ENCODE measurements at places on chromosomes 3 and 15.

DNA sequence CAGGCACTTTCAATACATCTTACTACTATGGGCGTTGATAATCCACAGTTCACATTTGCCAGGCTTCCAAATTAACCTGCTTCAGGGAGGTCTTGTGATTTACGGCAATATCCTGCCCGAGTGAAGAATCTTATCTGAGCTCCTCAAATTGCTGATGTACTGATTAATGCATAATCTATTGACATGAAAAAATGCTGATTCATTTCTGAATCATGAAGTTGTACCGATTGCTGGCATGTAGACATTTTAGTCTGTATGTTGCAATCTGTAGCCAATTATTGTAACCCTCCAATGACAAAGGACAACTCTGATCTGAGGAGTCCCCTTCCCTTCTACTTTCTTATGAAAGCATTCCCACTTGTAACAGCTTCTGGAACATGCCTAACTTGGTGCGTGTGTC is 97.2 kb downstream of the SEC22A start:
- no peak for DNase-seq
- no peak overlapping the region for H3K4me3 ChIP-seq
- no peaks in the 10 kb centered on the region for H3K27me3 ChIP-seq
- H3K36me3 ChIP-seq = no peaks in the 10 kb centered on the region
- H3K27ac ChIP-seq = no peak overlapping the region

DNA sequence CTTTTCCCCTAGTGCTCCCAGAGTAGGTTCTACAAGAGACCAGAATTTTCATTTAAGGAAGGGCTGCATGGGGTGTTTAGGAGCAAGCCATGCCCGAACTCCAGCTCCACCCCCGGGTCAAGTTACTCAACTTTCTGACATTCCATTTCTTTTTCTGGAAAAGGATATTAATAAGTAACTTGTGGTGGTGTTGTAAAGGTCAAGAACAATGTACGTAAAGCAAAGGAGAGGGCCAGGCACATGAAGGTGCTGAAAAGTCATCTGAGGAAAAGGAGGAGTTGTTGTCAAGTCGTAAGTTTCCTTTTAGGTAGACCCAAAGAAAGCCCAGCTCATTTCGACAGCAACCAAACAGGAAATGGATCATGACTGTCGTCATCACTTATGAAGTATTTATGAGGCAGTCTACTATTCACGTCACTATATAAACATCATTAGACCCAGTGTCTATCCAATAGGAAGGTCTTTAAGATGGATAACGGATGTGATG is 319.6 kb upstream of the IL12A start:
- no peaks in the 10 kb centered on the region for H3K27me3 ChIP-seq
- peaks cover under 1% of the 10 kb centered on the region for H3K4me1 ChIP-seq
- DNase-seq = no peak
- no peak overlapping the region for H3K4me3 ChIP-seq

GRCh38 chr3:102104033-102104432 is 254.7 kb downstream of the NFKBIZ start:
- no peak for DNase-seq
- H3K27ac ChIP-seq = no peak overlapping the region
- no peak overlapping the region for H3K4me3 ChIP-seq
- no peaks in the 10 kb centered on the region for H3K36me3 ChIP-seq
- H3K4me1 ChIP-seq = no peaks in the 10 kb centered on the region
- no peaks in the 10 kb centered on the region for H3K27me3 ChIP-seq

- H3K4me1 ChIP-seq = no peaks in the 10 kb centered on the region
- no peak overlapping the region for H3K4me3 ChIP-seq
- DNase-seq = no peak
- no peaks in the 10 kb centered on the region for H3K27me3 ChIP-seq
These were observed 38.7 kb downstream of the FEM1B start for GRCh38 chr15:68316061-68316804.

- peaks cover 6% of the 10 kb centered on the region for H3K4me1 ChIP-seq
- peaks cover 45% of the 10 kb centered on the region for H3K27me3 ChIP-seq
- DNase-seq = no peak
- H3K36me3 ChIP-seq = no peaks in the 10 kb centered on the region
- no peak overlapping the region for H3K4me3 ChIP-seq
These were observed 3.2 kb downstream of the SEMA6D start for GRCh38 chr15:47720555-47720954.

DNA sequence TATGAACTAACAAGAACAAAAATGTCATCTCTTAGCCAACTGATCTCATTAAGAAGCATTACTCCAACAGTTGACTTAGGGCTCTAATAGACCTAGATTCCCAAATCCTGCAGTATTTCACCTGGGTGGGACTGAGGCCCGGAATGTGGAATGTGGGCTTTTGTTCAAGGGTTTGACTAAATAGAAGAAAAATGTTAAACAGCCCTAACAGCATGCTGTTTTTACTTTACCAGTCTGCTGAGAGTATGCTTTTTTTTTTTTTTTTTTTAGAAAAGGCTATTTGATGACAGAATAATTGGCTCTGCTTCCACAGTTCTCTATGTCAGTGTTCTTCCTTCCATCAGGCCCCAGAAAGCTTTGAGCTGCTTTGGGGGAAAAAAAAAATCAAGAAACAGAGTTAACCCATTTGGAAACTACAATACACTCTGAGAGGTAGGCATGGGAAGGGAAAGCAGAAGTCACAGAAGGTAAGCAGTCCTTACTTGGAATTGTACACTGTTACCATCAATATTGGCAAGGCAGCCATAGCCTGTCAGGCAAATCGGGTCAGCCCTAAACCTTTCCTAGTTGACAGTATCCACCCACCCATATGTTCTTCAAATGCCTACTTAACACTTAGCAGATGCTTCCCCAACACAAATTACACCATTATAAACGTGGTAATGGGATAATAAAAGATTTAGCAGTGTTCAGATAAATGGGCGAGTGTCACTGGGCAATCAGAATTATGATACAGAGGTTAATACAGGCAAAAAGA is 224.2 kb downstream of the CNTN3 start:
- no peaks in the 10 kb centered on the region for H3K27me3 ChIP-seq
- no peaks in the 10 kb centered on the region for H3K36me3 ChIP-seq
- H3K4me3 ChIP-seq = no peak overlapping the region
- no peak overlapping the region for H3K27ac ChIP-seq
- DNase-seq = no peak

GRCh38 chr3:152266221-152266995 is 2.3 kb upstream of the MBNL1 start:
- H3K36me3 ChIP-seq = no peaks in the 10 kb centered on the region
- H3K4me3 ChIP-seq = peak overlapping the region; percentile 25
- H3K4me1 ChIP-seq = peaks cover 16% of the 10 kb centered on the region

DNA sequence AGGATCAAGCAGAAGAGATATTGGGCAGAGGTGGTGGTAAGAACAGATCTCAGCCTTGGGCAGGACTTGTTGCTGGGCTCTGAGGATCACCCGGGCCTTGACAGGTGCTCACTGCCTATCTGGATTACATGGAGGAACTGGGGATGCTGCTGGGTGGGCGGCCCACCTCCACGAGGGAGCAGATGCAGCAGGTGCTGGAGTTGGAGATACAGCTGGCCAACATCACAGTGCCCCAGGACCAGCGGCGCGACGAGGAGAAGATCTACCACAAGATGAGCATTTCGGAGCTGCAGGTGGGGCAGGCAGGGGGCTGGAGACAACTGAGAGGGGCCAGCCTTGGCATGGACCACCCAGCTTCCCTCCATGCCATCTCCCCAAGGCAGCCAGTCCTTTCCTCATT is 7.9 kb downstream of the ECE2 start:
- H3K4me1 ChIP-seq = peaks cover 4% of the 10 kb centered on the region
- H3K36me3 ChIP-seq = no peaks in the 10 kb centered on the region
- DNase-seq = no peak
- H3K27ac ChIP-seq = no peak overlapping the region

DNA sequence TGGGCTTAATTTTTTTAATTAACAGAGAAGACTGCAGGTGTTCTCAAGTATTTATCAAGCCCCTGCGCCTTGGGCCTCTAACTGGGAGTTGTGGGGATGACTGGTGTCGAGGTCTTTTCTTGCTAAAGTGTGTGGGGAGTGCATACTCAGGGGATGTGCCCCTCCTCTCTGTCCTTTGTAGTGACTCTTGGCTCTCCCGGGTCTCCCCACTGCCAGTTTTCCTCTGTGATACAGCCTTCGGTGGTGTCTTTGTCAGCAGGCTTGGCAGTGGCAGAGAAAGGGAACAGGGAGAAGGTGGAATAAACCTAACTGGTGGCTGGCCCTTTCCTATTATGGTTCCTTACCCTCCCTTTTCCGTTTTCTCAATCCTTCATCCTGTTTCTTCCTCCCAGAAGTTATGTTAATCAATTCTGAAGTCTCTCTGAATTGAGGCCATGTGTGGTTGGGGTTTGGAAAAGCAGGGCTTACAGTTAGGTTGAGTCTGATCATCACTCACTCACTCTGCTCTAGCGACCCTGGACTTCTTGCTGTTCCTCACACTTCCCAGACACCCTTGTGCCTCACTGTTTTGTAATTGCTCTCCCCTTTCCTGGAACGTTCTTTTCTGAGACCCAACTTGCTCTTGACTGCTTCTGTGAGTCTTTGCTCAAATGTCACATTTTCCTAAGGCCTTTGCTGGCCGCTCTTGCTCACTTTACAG is 158.1 kb downstream of the PTPRG start:
- H3K4me3 ChIP-seq = no peak overlapping the region
- no peaks in the 10 kb centered on the region for H3K27me3 ChIP-seq
- DNase-seq = no peak
- H3K27ac ChIP-seq = no peak overlapping the region

DNA sequence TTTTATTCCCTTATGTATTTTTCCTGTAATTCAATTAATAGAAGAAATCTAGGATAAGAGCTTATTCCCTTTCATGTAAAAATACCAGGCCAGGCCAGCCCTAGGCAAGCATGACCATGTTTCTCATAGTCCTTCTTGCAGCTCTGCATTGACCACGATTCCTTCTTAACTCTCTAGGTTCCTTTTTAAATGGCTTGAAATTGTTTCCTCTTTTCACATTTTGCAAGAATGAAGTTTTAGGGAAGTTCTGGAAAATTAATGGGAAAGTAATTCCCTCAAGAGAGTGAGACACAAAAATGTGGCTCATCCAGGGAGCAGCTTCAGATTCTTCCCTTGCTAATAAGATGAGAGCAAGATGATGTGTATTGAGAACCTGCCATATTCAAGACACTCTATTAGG is 116.5 kb upstream of the FGF7 start:
- no peaks in the 10 kb centered on the region for H3K4me1 ChIP-seq
- no peak overlapping the region for H3K27ac ChIP-seq
- peaks cover 22% of the 10 kb centered on the region for H3K36me3 ChIP-seq
- H3K4me3 ChIP-seq = no peak overlapping the region

DNA sequence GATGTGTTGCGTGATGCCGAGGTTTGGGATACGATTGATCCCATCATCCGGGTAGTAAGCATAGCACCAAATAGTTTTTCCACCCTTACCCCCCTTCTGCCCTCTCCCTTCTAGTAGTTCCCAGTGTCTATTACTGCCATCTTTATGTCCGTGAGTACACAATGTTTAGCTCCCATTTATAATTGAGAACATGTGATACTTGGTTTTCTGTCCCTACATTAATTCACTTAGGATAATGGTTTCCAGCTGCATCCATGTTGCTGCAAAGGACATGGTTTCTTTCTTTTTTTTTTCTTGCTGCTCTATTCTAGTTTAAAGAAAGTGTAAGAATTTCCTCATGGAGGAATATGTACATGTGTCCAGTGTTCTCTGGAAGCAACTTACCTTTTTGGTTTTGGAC is 51.8 kb downstream of the NSUN3 start:
- peak; percentile 38 for DNase-seq
- H3K27ac ChIP-seq = no peak overlapping the region
- H3K36me3 ChIP-seq = peaks cover 14% of the 10 kb centered on the region
- H3K4me1 ChIP-seq = peaks cover 17% of the 10 kb centered on the region
- no peaks in the 10 kb centered on the region for H3K27me3 ChIP-seq
- H3K4me3 ChIP-seq = no peak overlapping the region

GRCh38 chr15:97840501-97840900 is 120.0 kb upstream of the ARRDC4 start:
- H3K4me1 ChIP-seq = no peaks in the 10 kb centered on the region
- H3K4me3 ChIP-seq = no peak overlapping the region
- H3K36me3 ChIP-seq = no peaks in the 10 kb centered on the region

GRCh38 chr15:66730168-66731021 is 28.4 kb downstream of the SMAD6 start:
- no peaks in the 10 kb centered on the region for H3K27me3 ChIP-seq
- no peaks in the 10 kb centered on the region for H3K36me3 ChIP-seq
- peak overlapping the region; percentile 70 for H3K27ac ChIP-seq
- H3K4me1 ChIP-seq = peaks cover 6% of the 10 kb centered on the region

- H3K36me3 ChIP-seq = no peaks in the 10 kb centered on the region
- H3K27me3 ChIP-seq = no peaks in the 10 kb centered on the region
- no peaks in the 10 kb centered on the region for H3K4me1 ChIP-seq
- no peak overlapping the region for H3K4me3 ChIP-seq
These were observed 57.5 kb upstream of the KLF13 start for GRCh38 chr15:31268911-31269784.

DNA sequence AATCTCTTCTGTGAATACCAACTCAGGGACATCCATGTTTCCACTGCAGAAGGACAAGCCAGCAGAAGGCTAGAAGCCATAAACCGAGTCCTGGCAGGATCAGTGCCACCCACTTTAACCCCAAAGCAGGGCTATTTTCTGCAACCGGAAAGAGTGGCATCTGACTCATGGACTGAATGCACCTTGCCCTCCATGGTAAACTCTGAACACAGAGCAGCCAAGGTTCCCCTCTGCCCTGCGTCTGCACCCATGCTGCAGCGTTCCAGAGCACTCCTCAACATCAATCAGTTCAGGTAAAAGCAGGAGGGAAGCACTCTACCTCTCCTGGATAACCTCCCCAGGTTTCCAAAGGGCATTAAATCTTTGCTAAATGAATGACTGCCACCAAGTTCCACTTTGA is 801 bp upstream of the NGRN start:
- no peaks in the 10 kb centered on the region for H3K27me3 ChIP-seq
- no peak for DNase-seq
- peak overlapping the region; percentile 94 for H3K4me3 ChIP-seq
- H3K4me1 ChIP-seq = peaks cover 14% of the 10 kb centered on the region
- H3K27ac ChIP-seq = peak overlapping the region; percentile 95
- H3K36me3 ChIP-seq = peaks cover 28% of the 10 kb centered on the region

DNA sequence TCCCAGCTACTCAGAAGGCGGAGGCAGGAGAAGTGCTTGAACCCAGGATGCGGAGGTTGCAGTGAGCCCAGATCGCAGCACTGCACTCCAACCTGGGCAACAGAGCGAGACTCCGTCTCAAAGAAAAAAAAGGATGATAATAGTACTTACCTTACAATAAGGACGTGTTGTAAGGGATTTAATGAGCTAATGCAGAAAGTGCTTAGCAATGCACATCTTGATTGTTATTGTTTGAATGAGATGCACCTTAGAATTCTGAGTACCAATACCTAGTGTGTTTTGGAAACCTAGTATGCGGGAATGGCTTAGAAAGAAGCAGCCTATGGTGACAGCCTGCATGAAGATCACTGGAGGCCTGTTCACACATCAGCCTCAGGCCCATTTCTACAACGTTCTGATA is 19.5 kb downstream of the SNUPN start:
- DNase-seq = no peak
- no peak overlapping the region for H3K27ac ChIP-seq
- no peaks in the 10 kb centered on the region for H3K4me1 ChIP-seq
- H3K4me3 ChIP-seq = no peak overlapping the region

GRCh38 chr15:70633103-70633831 is 130.1 kb downstream of the UACA start:
- H3K27me3 ChIP-seq = no peaks in the 10 kb centered on the region
- H3K36me3 ChIP-seq = no peaks in the 10 kb centered on the region
- H3K4me3 ChIP-seq = no peak overlapping the region
- H3K27ac ChIP-seq = no peak overlapping the region
- no peak for DNase-seq
- peaks cover 34% of the 10 kb centered on the region for H3K4me1 ChIP-seq
